ENCODE measurements at places on chromosomes 5 and 9. TPM values are rescaled to one million over a fixed set of nuclear protein-coding genes. Genes with fewer than 3 reads are reported as not detected.

Gene TRAF1
- 6.0 TPM for polyA plus RNA-seq

Gene GPR21
- polyA plus RNA-seq = 0.66 TPM

Gene SV2C
- 0.11 TPM for polyA plus RNA-seq

Gene ERCC8
- 20.0 TPM for polyA plus RNA-seq

Gene DROSHA
- polyA plus RNA-seq = 92.2 TPM
